ENCODE measurements at places on chromosomes 1 and 21.
A peak's percentile ranks its signal among the peaks of the same experiment; 100 is the strongest.

- DNase-seq, result peak; percentile 54
Measured at GRCh38 chr1:180365039-180365438, 135.0 kb downstream of the LHX4 start.

- DNase-seq, result peak; percentile 78
Measured at GRCh38 chr1:226863446-226863845, 7.0 kb upstream of the PSEN2 start.

GRCh38 chr1:193677874-193678273, 491.5 kb upstream of the B3GALT2 start:
- DNase-seq, result no peak

- DNase-seq, result no peak
Measured at GRCh38 chr1:106061586-106062495, 994.6 kb upstream of the PRMT6 start.

Measured in inflammatory macrophage treated with lipopolysaccharide for 4 hours (primary cell).